ENCODE measurements at places on chromosomes 6 and 20.

DNA sequence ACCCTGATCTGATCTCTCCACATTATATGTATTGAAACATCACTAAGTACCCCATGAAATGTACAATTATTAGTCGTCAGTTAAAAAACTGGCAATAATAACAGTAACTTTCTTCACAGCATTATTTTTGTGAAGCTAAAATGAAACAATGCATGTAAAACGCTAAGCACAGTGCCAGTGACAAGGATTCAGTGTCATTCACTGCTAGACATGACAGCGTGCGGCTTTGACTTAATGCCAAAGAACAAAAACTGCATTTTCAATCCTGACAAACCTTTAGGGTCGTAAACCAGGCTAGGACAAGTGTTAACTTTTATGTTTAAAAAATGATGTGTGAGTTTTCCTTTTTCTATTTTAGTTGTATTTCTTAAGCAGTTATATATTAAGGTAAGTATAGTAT lies 8.8 kb upstream of the OPN5 start:
- no peak for DNase-seq

- DNase-seq: no peak
Observed at GRCh38 chr20:49386848-49387580, 95.5 kb downstream of the KCNB1 start.

- DNase-seq: no peak
Observed at GRCh38 chr20:6122873-6123648, at the start of gene FERMT1. TSS of gene FERMT1 (minus strand) at chr20:6123030. CDS start at chr20:6119554, 3,476 bp downstream.

DNA sequence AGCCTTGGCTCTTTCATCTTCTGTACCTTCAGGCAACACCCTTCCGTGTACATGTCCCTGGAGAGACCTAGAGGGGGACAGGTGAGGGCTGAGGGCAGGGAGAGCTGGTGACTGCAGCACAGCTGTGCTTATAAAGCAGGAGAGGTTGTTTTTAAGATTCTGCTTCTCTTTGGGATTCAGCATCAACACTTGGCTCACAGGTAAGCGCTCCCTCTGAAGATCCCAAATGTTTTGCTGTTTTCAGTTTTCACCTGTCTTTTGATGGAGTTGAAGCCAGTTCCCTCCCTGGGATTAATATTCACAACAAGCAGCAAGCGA lies 19.4 kb upstream of the TRAF3IP2 start:
- no peak for DNase-seq

GRCh38 chr6:136166815-136167214 lies 83.3 kb downstream of the MTFR2 start:
- DNase-seq: no peak

- no peak for DNase-seq
Observed at GRCh38 chr20:52318651-52319050, 127.1 kb upstream of the ZFP64 start.

- DNase-seq: no peak
Observed at GRCh38 chr6:43883847-43884651, 114.0 kb downstream of the VEGFA start.

- DNase-seq: no peak
Observed at GRCh38 chr6:89221971-89222711, 5.0 kb upstream of the GABRR1 start.

Measured in CD4-positive, alpha-beta T cell treated with Interleukin-15 for 4 hours (primary cell).